ENCODE measurements at places on chromosomes 2 and 18.

DNA sequence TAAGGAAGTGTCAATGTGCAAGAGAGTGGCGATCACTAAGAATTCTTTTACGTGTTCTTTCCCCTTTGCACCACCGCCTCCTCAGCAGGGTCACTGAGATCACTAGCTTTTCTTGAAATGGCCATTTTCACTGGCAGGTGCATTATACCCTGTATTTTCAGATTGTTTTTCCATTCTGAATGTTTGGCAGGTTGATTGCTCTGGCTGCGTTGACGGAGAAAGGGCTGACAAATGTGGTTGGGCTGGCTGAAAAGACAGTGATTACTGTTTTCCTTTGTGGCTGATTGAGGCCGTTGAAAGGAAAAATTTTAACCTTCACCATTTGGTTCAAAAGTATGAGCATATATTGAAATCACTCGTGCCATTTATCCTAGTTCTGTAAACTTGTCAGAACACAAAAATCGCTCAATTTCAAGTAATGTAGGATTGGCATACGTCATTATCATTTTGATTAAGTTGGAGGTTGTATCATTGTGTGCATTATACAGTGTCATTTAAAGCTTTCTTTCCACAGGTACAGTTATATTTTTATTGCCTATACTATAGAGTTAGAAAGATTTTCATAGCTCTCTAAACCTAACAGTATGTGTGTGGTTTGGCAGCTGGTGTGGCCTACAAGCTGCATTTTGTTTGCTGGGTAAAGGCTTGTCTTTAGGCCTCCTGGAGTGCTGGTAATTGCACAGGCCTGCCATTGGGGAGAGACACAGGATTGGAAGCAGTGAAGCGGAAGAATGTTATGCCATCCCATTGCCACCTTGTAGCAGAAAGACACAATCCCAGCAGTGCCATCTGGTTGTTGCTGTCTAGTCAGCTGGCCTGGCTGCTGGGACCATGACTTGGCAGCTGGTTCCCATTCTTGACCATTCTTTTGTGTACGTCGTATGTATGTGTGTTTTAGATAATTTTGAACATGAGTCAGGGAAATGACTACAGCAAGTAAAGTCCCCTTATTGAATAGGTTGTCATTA, 36.7 kb downstream of the DYNC1I2 start:
- DNase-seq = no peak

DNA sequence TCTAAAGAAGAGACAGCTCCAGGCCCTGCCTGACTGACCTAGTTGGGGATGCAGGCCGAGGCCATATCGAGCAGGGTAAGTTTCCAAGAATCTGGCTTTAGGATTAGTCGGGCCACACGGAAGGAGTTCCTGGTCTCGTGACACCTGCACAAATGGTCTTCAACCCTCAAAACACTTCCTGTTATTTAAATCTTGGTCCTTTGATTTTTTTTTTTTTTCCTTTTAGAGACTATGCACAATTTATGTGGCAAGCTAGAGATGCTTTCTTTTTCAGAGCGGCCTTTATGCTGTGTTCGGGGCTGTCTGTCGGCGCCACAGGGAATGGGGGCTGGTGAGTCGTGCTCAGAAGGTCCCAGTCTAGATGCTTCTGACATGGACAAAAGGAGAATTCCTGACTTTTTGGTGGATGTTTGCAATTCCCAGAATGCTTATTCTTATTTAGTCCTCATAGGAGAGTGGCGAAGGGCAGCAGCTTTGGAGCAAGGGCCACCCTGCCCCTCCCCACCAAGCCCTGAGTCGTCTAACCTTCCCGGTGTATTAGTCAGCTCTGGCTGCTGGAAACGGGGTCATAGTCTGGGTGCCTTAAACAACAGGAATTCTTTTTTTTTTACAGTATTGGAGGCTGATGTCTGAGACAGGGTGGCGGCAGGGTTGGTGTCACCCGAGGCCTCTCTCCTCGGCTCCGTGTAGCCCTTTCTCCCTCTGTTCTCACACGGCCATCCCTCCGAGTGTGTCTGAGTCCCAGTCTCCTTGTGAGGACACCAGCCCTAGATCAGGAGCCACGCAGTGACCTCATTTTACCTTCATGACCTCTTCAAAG, 27.4 kb downstream of the HPCAL1 start:
- no peak for DNase-seq

DNA sequence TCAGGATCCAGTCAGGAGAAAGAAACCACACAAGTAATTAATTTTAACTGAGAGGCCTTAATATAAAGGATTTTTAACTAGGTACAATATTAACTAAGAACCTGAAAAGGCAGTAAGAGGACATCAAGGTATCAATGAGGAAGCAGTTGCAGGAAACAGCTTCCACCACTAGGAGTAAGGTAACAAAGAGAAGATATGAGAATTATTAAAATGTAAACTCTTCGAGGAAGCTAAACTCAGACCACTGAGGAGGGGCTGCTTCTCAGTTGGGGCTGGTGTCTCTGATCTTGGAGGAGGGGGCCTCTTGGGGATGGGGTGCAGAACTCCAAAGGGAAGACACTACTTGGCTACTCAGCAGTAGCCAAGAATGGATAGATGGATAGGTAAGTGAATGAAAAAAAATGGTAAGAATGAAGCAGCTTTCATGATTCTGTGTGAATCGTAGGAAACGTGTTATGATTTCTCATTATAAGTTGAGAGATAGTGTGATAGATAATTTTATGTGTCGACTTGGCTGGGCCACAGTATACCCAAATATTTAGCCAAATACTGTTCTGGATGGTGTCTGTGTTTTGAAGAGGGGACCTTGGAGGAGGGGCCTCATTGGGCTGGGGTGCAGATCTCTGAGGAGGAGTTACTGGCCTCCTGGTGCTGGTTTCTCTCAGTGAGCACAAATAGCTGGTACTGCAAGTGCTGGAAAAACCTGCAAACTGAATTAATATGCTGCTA, 547.7 kb upstream of the LRRTM1 start:
- no peak for DNase-seq

GRCh38 chr2:51013933-51014526, 17.9 kb downstream of the NRXN1 start:
- no peak for DNase-seq

GRCh38 chr2:46485002-46485401, 5.6 kb downstream of the TMEM247 start:
- DNase-seq = no peak

DNA sequence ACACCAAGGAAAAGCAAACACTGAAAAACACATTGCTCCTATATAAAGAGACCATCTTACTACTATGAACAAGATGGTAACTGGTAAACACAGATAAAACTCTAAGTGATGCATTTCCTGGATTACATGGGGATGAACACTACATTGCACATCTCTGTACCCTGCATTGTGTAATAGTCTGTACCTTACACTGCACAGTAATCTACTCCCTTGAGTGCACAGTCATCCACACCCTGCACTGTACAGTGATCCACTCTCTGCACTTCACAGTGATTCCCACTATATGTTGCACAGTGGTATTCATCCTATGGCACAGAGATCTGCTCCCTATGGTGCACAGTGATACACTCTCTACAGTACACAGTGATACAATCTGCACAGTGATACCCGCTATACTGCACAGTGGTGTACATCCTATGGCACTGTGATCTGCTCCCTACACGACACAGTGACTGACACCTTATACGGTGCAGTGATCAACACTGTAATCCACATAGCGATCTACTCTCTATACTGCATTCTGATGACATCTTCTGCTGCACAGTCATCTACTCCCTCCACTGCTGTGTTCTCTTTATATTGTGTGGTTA, 462.2 kb upstream of the RGPD4 start:
- no peak for DNase-seq
